Lung microvascular endothelial cell (primary cell): ENCODE measurements at places on chromosomes 11 and 22.

DNA sequence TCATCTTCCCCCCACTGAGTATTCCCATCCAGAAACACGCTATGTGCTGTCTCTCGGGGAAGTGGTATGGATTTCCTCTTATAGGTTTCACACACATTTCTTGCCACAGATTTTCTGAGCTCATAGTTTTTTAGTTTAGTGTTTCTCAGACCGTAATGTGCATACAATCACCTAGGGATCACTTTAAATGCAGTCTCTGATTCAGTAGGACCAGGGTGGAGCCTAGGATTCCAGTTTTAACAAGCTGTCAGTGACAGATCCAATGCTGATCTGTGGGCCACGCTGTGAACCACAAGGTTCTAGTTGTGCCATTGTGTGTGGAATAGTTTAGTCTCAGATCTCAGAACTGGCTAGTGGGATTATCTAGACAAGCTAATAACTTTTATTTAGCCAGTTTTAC, 23.7 kb upstream of the CXCR5 start:
- no peak for DNase-seq

DNA sequence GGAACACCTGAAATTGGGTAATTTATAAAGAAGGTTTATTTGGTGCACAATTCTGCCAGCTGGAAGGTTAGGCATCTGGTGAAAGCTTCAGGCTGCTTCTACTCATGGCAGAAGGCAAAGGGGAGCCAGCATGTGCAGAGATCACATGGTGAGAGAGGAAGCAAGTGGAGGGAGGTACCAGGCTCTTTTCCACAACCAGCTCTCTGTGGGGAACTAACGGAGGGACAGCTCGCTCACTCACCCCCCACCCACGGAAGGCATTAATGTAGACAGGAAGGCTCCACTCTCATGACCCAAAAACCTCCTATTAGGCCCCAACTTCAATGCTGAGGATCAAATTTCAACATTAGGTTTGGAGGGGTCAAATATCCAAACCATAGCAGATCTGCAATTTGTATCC, 75.6 kb upstream of the ARHGAP32 start:
- DNase-seq = no peak

DNA sequence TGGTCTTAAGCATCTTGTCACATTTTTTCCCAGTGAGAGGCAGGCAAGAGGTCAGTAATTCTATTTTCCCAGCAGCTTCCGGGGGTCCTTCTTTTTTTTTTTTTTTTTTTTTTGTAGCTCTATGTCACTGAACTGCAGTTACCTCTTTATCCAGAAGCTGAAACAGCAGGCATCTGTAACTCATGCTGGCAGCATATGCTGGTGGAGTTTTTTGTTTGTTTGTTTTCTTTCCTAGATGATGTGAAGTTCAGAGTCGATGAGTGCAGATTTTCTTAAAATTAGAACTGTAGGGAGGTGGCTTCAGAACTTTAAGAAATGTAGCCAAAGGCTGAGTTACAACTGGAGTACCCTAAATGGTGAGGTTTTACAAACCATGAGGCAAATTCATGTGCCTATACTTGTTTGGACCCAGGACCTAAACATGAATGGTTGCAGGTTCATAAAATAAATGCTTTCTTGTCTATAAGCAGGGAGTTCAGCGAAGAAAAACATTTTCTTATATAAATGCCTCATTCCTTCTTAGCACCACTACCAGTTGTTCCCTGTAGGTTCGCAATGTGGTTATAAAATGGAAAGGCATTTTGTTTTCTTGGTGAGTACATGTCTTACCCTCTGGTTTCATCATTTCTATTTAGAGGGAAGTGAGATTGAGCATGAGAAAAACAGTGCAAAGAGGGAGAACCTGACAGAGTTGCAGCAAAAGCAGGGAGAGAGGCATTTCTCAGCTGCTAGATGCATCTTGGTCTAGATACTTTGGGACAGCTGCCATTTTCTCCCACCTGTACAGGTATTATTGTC, 84.0 kb downstream of the TRIM44 start:
- no peak for DNase-seq

GRCh38 chr11:1359556-1359955, 30.2 kb upstream of the BRSK2 start:
- DNase-seq = no peak

DNA sequence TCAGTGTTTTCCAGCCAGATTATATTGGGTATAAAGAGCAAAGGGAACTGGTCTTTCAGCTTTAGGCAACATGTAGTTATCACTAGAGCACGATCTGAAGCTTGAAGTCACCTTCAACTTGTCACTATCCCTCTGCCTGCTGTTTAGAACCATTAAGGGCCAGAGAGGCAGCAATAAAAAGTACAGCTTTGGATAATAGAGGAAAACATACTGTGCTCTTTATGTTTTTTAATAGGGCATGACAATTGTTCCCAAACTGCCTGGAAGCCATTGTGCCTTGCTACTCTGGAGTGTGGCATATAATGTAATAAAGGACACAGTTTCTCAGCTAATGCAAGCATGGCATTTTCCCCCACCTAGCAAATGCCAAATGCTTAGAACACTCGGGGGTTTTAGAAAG, 1912.0 kb upstream of the RAG2 start:
- no peak for DNase-seq

DNA sequence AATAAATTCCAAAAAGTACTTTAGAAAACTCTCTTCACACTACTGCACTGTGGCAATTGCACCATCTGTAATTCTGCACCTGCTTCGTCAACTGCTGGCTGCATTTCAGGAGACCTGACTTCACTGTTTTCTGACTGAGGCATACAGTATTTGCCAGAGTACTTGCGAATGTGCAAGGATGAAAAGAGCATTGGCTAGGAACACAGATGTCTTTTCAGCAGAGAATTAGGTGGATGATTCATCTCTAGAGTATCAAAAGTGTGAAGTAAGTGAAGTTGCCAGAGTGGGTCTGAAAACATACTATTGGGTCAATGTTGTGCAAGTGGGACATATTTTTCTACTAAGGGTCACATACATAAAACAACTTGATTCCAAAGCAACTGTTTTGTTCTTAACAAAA, 427.5 kb upstream of the CCDC90B start:
- DNase-seq = no peak

- DNase-seq = no peak
These were observed 69.8 kb downstream of the EFCAB6 start for GRCh38 chr22:43742154-43742950.

DNA sequence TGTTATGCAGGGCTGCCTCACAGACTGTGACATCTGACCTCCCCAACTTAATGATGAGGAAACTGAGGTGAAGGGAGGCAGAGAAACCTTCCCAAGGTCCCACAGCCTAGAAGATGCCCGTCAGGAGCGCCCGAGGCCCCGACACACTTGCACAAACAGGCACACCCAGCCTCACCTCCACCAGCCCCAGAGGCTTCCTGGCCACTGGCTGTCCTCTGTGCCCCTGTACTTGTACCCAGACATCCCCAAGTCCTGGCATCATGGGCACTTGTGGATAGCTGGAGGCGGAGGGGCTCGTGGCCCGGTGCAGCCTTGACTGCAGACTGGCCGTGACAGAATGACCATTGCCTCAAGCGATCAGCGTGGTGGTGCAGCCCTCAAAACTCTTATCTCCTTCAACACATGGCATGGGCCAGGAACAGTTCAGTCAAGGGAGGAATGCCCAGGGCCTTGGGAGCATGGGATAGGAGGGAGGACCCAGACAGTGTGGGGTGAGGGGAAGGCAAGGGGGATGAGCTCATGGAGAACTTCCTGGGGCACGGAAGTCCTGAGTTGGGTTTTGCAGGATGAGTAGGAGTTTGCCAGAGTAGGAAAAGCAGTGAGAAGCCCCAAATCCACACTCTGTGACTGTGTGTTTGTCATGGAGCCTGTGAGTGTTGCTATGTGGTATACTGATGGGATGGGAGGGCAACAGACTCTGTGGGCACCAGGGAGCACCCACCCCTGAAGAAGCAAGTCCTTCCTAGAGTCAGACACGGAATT, 25.8 kb upstream of the PPARA start:
- no peak for DNase-seq

DNA sequence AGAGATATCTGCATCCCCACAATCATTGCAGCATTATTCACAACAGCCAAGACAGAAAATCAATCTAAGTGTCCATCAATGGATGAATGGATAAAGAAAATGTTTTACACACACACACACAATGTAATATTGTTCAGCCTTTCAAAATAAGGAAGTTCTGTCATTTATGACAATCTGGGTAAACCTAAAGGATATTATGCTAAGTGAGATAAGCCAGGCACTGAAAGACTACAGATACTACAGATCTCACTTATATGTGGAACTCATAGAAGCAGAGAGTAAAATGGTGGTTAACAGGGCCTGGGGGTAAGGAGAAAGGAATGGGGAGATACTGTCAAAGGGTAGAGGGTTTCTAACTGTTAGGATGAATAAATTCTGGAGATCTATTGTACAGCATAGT, 36.0 kb upstream of the EED start:
- DNase-seq = no peak

DNA sequence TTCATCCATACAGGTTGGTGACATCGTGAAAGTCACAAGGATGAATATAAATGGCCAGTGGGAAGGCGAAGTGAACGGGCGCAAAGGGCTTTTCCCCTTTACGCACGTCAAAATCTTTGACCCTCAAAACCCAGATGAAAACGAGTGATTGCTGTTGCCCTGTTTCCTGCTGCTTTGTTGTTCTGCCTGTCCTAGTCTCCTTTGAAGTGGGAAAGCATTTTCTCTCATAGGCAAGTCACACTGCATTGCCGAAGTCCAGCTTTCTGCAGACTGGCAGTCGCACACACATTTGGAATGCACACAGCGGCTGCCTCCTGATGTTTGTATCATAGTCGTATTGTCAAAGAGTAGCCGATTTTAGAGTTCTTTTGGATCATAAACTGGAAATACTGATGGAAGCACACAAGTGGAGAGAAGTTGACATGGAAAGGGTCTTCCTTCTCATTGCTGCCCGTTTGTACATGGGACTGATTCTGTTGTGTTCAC, 17.3 kb upstream of the AIFM3 start:
- no peak for DNase-seq

DNA sequence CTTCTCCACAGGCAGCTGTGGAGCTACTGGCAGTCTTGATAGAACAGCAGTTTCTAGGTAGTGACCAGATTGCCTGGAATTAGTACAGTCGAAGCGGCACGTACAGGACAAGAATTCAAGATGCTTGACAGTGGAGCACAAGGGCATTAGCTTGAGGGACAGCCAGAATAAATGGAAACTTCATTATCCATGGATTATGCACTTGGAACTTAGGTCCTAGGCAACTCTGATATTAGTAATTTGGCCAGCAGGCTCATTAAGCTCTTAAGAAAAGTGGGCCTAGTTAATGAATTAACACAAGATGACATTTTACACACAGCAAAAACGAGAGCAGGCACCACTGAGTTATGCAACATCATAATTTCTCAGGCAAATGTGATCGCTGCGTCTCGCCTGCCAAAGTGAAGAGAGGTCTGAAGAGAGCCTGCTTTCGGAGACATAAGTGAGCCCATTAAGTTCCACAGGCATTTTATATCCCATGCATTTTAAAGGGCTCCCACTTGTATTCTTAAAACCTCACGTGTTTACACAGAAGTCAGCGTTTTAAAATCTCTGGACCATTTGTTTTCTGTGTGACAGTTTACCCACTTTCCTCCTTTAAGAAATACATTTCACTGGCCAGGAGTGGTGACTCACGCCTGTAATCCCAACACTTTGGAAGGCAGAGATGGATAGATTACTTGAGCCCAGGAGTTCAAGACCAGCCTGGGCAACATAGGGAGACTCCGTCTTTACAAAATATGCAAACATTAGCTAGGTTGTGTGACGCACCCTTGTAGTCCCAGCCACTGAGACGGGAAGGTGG, 66.2 kb downstream of the COMMD9 start:
- DNase-seq = no peak

DNA sequence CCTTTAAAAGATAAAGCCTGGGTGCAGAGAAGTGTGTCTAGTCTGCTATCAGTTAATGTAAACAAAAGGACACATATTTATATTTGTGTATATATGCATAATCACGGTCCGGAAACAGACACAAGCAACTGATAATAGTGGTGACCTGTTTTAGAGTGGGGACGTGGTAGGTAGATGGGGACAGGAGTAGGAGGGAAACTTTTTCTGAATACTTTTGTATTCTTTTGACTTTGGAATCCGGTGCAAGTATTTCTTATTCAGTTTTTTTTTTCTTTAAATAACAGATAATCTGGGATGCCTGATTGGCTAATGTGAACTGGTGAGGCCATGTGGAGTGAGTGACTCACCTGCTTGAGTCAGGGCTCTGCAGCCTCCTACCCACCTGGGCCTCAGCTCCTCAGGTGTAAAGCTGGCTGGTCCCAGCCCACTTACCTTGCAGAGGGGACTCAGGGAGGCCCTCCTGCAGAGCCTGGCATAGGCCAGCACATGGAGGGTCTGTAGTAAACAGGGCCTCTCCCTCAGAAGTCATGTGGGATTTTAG, 15.3 kb downstream of the MICAL2 start:
- DNase-seq = peak; percentile 26
